Cardiac muscle cell (in vitro differentiated cells and primary cell): ENCODE measurements at places on chromosomes 6 and 20.

- DNase-seq = no peak
These were observed 81.8 kb upstream of the CNKSR3 start for GRCh38 chr6:154592199-154592860.

- peak; percentile 78 for DNase-seq
These were observed 349.8 kb upstream of the ARID1B start for GRCh38 chr6:156427345-156427744.

DNA sequence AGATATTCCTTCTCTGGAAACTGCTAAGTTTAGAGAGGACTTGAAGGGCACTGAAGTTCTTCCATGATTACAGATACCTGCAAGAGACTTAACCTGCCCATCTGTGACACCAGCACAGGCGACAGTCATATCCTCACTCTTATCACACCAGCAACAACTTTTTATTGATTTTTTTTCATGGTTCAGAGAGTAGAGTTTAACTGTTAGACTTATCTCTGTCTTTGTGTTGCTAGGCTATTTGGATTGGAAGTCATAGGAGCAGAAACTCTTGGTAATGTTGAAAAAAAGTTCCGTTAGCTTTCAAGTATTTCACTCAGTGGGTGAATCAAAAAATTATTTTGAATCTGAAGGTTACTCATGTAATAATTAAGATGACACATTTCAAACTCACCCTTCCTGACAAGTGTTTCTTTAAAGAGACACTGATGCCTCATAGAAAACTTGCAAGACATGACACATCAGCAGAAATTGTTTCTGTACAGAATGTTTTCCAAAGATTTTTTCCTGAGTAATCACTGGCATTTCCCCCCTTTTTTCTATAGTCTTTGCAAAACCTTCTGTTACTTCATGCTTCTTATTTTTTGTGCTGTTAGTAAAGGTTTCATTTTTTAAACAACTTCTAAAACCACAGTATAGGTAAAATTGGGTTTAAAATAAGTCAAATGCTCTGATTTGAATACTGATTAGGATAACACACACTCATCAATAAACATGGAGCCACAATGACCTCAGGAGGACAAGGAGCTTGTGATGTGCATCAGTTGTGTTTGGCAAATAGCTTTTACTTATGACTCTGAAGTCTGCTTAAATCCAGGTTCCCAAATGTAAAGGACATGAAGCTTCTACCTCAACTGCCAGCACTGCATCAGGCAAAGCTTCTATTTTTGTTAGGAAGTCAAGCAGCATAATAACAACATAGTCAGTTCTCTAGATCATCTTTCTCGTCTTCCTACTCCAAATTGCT is 252.9 kb upstream of the MAN1A1 start:
- DNase-seq = no peak

DNA sequence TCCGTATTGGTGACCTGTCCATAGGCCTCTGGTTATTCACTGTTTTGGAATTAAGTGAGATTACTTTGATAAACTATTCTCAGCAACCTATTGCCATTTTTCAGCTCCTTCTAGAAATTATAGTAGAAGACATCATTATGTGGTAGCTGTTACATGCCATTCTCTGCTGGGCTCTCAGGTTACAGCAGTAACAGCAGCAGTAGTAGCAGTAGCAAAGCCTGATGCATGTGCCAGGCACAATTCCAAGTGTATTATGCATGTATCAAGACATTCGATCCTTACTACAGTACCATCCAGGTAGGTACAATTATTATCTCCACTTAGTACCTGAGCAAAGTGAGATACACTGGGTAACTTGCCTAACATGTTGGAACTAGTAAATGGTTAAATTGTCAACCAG is 74.3 kb downstream of the RPS12 start:
- DNase-seq = no peak

- no peak for DNase-seq
These were observed 128.8 kb upstream of the CD93 start for GRCh38 chr20:23214903-23215302.

- no peak for DNase-seq
These were observed 44.7 kb upstream of the PCMTD2 start for GRCh38 chr20:64210656-64211369.
